ENCODE measurements at places on chromosomes 7 and 10.

GRCh38 chr10:112168733-112169132 is 14.8 kb downstream of the GPAM start:
- no peak for DNase-seq

DNA sequence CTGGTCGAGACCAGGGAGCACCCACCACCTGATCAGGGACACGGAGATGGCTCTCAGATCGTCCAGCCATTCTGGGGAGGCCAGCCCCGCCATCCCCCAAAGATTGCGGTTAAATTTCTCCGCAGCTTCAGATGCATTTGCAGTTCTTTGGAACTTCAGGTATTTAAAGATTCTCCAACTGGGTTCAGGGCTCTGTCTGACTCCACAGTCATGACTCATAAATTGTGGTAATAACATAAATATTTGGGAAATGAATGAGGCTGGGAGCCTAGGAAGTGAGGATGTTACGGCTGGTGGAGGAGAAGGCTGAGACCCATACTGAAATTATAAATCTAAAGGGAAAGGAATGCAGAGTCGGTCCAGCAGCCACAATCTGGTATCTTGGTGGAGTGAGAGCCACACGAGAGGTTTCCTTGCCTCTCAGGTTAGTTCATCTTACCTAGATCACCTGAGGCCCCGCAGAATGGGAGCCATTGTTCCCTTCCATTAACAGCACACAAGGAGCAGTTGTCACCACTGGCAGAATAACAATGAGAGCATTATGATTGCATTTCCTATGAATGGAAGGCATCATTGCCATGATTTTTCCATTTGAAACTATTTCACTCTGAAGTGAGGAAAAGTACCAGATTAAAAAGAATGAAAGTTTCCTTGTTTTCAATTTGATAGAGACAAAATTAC is 26.7 kb upstream of the DNAJB6 start:
- peak; percentile 93 for DNase-seq

DNA sequence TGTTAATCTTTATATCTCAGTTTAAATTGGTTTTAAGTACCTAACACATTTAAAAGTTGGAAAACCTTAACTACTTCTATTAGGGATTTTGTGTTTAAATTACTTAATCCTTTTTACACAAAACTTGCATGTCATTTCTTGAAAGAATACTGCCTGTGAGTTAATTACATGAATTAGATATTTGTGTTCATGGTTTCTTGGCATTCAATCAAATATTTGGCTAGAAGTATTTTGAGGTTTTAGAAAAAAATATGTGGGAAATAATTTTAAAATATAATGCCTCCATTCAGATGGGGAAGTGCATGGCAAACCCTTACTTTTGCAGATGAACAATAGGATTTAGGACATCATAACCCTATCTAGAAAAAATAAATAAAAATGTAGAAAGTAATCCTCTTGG is 186.5 kb upstream of the SEMA3E start:
- peak; percentile 3 for DNase-seq

DNA sequence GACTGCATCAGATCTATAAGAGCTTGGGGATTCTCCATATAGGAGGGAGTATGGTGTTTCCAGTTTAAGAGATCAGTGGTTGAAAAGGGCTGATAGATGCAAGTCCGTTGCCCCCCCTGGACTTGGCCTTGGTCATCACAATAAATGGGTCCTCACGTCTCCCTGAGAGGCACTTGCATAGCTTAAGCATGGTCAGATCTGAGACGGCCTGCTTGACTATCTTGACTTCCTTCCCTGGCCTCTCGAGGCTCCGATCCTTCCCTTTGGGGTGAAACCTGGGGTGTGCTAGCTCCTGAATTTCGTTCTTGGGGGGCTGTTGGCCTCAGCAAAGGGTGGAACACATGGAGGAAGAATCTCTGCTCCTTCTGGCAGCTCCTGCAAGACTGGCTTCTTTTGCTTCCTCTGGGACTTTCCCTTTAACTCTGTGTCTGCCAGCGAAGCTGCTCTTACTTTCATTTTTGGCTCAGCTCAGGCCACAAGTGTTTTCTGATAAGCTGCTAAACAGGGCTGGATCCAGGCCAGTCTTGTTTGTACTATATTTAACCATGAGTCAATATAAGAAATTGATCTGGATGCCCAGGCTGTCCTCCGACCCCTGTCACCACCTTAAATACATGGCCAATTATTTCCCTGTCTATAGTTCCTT is 11.2 kb upstream of the ZNF485 start:
- DNase-seq = peak; percentile 65

DNA sequence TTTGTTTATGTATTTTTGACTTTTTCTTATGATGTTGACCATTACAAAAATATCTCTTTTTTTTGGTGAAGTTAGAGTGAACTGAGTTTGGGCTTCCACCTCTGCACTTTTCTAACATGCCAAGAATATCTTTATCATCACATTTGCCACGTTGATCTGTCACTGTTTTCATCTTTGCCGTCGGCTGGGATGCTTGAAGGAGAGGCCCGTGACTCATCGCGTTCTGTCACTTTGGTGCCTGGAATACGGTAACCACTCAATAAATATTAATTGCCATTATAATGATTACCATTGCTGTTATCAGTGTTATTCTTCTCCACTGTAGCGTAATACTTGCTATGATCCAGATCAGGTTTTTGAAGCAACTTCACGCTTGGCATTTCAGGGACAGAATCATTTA is 350.8 kb upstream of the PFKP start:
- no peak for DNase-seq

- DNase-seq = no peak
Observed at GRCh38 chr7:157423348-157423747, 86.5 kb downstream of the DNAJB6 start.

DNA sequence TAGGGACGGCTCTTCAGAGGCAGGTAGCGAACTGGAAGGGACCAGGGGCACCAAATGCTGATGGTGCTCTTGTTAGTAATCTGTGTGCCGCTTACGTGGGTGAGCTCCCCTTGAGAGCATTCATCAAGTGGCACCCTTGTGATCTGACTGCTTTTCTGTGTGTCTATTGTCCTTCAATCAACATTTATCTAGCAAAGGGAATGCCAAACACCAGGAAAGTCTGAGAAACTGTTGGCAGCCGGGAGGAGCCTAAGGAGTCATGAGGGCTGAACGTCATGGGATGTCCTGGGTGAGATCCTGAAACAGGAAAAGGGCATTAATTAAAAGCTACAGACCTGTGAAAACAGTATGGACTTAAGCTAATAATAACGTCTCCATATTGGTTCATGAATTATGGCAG is 733.1 kb downstream of the TYW1 start:
- no peak for DNase-seq

DNA sequence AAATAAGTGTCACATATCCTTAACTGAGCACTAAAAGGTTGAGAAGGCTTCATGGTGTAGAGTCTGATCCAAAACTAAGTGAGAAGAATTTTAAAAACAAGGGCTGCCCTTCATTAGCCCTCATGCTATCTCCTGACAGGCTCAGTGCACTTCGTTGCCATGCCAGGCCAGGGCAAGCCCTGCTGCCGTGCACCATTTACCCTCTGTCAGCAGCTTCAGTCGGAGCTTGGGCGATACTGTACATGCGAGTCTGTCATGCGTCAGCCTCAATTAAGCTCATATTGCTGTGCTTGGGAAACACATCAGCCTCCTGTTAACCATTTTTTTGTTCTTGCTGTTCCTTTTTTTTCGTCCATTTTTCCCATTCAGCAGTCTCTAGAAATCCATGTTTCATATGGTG is 166.6 kb downstream of the VTI1A start:
- DNase-seq = no peak

DNA sequence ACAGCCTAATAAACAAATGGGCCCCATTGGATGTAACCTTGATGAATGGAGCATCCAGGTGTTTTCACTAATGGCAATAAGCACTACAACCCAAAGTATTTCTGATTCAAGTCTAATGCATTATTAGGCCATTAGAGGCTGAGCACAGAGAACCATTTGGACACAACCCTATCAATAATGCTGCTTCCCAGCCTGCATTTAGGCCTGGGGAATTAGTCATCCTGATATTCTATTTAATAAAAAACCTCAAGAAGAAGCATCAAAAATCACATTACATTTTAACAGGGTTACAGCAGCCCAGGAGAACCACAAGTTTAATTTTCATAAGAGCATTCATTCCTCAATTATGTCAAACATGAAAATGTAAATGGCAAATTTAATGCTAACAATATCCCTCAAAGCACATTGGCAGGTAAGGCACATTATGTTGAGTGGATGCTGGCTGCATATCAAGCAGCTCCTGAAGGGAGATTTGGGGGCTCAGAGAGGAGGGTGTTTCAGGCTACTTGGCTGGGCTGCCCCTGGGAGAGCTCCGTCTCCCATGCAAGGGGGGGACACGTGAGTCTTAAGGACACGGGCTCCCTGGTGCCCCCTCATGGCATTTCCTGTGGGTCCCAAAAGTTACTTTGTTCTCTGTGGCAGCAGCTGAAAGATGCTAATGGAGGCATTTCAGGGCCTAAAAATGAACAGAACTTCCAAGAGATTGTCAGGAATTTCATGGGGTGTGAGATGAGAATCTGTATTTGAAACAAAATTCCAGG is 143.4 kb downstream of the HERPUD2 start:
- DNase-seq = no peak

- no peak for DNase-seq
Observed at GRCh38 chr7:28675429-28675828, 263.1 kb downstream of the CREB5 start.

DNA sequence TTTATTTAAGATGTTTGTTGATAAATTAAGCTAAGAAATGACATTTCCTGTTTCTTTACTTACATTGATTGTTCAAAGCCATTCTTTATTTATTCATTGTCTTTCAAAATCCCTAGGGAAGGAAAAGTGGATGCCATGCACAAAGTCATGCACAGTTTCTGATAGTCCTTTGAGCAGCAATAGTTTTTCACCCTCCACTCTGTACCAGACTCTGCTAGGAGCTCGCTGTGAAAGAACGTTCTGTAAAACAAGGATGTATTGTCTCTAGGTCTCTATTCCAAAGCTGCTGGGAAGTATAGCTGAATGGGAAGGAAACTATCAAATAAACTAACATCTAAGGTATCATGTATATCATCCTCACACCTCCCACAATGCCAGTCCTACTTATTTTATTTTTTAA is 7.8 kb upstream of the NOC3L start:
- no peak for DNase-seq

- no peak for DNase-seq
Observed at GRCh38 chr10:22466763-22467334, 121.6 kb downstream of the SPAG6 start.

GRCh38 chr10:91163269-91163868 is 57.1 kb upstream of the PCGF5 start:
- DNase-seq = peak; percentile 60

- no peak for DNase-seq
Observed at GRCh38 chr10:129772468-129773358, 191.4 kb downstream of the EBF3 start.

GRCh38 chr7:16688249-16688648 is 42.3 kb downstream of the BZW2 start:
- DNase-seq = peak; percentile 52

GRCh38 chr7:106068986-106069385 is 43.1 kb downstream of the SYPL1 start:
- no peak for DNase-seq

All from RPMI7951 (cell line).